ENCODE measurements at places on chromosomes 7 and 10.

GRCh38 chr7:13042605-13043236 lies 355.3 kb downstream of the ARL4A start:
- no peak for DNase-seq

- peak; percentile 15 for DNase-seq
Observed at GRCh38 chr10:31929261-31930022, 811 bp upstream of the ARHGAP12 start.

DNA sequence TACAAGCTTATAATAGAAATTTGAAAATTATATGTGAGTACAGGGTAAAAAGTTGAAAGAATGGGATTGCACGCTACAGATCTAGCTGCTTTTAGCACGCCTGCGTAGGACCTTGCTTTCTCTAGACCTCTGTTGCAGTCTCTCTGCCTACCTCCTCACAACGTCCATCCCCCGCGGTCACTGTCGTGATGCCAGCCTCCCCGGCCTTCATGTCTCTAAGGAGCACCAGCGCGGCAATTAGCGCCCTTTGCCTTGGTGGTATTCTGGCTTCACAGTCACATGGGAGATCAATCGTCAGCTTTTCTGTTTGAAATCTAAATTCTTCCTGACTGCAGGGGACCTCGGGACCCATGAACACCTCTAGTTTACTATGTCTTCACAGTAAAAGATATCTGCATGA lies 131.3 kb downstream of the EGFR start:
- no peak for DNase-seq

GRCh38 chr10:48605786-48606529 lies 1.1 kb upstream of the ARHGAP22 start:
- no peak for DNase-seq

DNA sequence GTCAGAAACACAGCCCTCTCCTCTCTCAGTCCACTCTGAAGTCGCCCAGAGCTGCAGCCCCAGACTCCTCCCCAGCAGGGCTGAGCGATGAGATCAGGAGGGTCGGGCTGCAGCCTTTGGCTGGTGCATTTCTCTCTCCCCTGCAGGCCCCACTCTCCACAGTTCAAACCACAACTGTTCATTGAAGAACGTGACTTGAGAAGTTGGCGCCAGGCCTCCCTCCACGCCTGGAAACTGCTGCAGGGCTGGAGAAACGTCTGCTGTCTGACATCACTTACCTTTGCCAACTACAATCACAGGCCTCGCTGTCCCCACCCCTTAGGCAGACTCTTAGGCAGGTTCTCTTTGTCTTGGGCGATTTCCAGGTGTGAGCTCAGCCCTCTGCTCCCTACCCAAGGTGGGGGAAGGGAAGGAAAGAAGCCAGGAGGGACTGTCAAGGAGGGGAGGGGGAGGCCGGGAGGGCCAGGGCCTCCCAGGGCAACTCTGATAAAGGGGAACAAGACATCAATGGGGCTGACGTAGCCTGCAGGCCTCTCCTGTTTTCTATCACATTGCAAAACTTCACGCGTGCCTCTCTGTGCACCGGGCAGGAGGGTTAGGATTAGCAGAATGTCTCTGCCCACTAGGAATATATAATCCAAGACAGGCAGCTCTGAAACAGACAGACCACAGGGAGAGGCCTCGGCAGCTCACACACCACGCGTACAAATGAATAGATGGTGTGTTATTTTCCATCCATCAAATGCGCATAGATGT lies 32.7 kb downstream of the CALML5 start:
- peak; percentile 47 for DNase-seq

- DNase-seq = no peak
Observed at GRCh38 chr10:60778971-60779796, 906 bp downstream of the CDK1 start.

DNA sequence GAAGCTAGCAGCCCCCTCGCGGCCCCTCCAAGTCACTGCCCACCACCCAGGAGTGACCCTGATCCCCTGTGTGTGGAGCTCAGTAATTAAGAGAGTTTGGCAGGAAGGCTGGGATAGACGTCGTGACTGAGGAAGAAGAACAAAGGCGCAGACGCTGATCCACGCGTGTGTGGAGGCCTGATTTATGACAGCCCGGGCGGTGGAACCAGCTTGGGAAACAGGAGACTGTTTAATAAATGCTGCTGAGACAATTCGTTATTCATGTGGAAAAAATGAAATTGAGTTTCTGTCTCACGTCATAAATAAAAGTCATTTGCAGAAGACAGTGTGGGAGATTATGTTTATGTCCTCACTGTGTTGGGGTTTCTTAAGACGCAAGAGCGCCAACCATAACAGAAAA lies 130.8 kb downstream of the ELFN1 start:
- DNase-seq = no peak

GRCh38 chr7:38751416-38751815 lies 120.2 kb upstream of the AMPH start:
- DNase-seq = no peak

DNA sequence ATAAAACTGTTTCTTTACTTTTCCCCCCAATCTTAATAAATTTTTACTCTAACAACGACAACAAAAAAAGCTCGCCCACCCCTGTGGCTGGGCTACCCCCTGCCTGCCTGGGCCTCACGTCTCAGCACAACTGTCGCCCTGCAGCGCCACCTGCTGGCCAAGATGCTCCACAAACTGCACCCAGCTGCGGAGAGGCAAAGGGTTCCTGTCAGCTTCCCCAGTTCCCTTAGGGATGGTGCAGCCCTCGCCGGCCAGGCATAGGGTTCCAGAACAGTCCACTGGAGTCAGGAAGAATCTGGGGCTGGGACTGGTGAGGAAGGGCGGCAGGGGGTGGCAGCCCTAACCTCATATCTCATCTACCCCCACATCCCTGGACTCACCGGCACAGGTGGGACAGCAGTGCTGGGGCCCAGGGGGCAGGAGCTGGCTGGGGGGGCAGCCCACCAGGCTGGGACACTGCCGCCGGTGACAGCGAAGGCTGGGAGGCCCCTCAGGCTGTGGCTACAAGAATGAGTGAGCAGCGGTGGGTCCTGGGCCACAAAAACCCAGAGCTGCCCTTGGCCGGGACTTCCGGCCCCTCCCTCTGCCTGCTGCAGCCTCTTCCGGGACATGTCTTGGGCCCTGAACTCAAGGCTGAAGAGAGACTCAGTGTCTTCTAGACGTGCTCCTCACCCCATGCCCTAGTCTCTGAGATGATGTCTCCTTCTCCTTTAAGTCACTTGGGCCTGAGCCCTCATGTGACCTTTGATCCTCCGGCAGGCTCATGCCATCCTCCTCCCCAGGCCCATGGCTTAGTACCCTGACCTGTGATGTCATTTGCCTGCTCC lies 21.2 kb downstream of the ATP6V1F start:
- DNase-seq = peak; percentile 46

DNA sequence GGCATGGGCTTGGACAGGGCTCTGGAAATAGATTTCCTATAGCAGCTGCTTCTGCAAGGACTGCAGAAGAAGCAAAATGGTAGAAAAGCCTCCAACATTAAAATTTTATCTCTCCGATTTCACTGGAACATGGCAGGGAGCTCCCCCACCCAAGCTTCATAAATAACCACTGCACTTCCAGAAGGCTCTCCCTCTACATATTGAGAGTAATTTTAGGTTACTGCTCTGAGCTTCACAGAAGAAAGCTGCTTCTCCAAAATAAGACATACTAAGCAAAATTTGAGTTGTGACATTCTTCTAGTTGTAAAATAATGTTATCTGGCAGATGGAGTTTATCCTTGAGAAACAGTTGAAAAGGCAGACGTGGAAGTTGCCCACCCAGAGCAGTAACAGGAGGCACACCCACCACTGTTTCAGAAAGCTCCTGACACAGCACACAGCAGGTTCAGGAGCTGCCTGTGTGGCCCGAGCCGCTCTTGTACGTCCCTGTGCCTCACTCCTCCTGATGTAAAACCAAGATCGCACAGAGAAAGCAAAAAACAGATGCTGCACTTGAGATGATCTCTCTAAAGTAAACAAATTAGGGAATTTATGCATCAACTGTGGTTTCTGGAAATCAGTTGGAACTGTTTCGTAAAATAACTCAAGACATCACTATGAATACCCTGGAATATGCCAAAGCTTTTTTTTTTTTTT lies 621.0 kb downstream of the PARD3 start:
- no peak for DNase-seq

- DNase-seq = no peak
Observed at GRCh38 chr7:117004899-117005298, 51.6 kb downstream of the ST7 start.

DNA sequence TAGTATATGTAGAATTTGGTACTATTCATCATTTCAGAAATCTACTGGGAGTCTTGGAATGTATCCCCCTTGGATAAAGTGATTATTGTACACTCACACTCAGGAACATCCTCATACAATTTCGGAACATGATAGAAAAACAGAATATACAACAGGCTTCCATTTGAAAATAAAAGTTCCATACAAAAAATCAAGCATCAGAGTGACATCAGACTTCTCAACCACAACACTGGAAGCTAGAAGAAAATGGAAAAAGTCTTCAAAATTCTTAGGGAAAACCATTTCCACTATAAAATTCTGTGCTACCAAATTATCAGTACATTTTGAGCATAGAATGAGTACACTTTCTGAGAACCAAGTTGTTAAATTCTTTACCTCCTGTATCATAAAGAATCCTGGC lies 8.8 kb downstream of the LYZL1 start:
- no peak for DNase-seq

DNA sequence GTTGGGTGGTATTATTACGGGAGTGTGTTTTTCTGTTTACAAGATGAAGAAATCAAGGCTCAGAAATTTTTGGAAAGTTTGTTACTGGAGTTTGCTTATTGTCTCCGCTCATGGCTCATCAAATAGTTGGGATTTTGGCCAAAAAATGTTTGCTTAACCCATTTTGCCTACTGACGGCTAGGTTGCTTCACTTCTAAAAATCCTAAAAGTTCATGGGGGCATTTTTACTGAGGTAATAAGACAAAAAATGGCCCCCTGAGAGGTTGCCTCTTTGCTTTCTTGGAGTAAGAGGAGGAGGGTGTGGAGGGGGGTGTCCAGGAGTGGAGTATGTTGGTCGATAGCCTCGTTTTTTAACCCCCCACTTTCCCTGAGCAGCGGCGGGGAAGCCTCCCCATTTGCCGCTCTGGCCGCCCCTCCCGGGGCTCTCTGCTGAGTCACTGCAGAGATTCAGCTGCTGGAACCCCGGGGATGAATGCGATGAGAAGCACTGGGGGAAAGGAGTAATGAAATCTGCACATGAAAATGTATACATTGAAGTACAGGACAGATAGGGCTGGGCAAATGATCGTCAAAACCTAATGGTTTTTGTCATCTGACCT lies 1.5 kb downstream of the MEST start:
- no peak for DNase-seq

DNA sequence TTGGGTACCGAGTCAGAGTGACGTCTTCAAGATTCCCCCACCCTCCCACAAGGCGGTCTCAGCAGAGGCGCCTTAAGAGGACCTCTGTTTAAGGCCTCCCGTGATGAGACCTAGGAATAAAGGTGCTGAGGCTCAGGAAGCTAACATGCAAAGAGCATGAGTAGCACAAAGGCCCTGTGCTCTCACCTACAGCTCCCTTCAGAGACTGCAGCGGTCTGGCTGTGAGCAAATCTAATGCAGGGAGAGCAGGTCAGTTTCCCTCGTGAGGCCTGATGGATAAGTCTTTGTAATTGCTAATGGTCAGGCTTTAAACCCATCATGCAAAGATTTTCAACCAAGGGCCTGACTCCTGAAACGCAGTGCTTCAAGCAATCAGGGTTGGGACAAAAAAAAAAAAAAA lies 909.3 kb upstream of the GHITM start:
- no peak for DNase-seq

Data from NCI-H187 (cell line).